Inflammatory macrophage treated with lipopolysaccharide for 4 hours (primary cell): ENCODE measurements at places on chromosomes 1 and 21.

- DNase-seq: no peak
Observed at GRCh38 chr21:26115305-26115704, 55.3 kb downstream of the APP start.

- no peak for DNase-seq
Observed at GRCh38 chr1:209692296-209692695, 12.3 kb upstream of the HSD11B1 start.

DNA sequence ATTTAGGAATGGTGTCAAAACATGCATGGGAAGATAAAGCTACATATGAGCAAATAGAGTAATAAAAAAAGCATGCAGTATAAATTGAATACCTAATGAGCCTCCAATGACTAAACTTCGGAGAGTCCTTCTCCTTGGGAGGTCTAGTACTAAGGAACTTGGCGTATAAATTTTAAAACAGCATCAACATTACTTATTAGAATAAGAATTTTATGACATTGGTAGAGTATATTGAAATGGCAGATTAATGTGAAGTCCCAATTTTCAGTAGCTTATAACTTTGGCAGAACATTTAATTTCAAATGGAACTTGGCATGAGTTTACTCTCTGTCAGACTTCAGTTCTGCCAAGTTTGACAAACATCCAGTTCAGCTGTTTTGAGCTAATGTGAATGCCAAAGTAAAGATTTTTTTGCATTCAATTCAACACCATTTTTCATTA is 104.7 kb upstream of the RGS18 start:
- no peak for DNase-seq

- peak; percentile 33 for DNase-seq
Observed at GRCh38 chr1:21904704-21905520, 32.2 kb downstream of the HSPG2 start.

DNA sequence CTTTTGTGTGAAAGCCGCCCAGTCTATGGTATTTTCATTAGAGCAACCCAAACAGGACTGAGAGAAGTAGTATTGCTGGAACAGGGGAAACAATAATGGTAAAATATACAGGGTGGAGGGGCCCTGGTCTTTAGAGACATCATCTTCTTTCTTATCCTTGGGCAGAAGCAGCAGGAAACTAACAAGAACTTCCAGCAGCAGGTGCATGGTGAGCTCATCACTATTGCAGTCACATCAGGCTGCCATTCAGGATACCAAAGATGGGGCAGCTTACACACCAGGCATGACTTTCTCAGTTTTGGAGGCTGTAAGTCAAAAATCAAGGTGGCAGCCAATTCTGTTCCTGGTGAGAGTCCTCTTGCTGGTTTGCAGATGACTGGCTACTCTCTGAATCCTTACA is 478.3 kb upstream of the RUNX1 start:
- no peak for DNase-seq

DNA sequence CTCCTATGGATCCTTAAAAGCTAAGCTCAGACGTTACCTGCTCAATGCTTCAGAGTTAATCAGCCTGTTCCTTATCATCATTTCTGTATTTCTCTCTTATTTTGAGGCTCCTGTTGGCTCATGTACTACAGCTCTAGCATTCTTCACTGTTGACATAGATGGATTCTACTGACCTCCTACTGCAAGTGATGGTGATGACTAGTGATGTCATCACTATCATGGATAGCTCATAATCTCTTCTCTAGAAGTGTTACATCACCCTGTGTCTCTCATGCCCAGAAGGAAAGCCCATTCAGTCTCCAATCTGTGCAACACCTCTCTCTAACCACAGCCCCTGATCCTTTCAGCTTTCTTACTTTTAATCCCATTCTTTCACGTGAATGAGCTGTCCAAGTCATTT is 168.2 kb upstream of the DPT start:
- no peak for DNase-seq

DNA sequence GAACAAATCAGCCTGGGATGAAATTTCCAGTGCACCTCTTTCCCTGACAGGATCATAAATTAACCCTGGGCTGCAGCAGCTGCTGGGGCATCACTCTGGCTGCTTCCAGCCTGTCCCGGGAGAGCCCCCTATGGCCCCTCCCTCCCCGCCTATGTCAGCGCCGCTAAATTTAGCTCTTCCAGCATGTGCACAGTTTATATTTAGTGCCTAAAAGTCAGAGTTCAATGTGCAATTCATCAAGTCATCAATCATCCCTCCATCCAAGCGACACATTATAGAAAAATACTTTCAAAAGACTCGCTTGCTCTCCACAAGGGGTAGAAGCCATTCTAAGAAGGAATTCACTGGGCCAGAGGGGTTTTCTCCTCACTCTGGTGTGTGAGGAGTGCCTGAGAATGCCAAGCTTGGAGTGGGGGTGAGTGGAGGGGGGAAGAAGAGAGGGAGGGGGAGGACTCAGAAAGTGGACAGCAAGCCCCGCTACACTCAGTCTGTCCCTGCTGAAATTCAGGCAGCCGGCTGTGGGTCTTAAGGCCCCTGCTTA is 37.4 kb downstream of the XCL1 start:
- no peak for DNase-seq

- no peak for DNase-seq
Observed at GRCh38 chr1:51133045-51133444, 31.0 kb downstream of the C1orf185 start.

DNA sequence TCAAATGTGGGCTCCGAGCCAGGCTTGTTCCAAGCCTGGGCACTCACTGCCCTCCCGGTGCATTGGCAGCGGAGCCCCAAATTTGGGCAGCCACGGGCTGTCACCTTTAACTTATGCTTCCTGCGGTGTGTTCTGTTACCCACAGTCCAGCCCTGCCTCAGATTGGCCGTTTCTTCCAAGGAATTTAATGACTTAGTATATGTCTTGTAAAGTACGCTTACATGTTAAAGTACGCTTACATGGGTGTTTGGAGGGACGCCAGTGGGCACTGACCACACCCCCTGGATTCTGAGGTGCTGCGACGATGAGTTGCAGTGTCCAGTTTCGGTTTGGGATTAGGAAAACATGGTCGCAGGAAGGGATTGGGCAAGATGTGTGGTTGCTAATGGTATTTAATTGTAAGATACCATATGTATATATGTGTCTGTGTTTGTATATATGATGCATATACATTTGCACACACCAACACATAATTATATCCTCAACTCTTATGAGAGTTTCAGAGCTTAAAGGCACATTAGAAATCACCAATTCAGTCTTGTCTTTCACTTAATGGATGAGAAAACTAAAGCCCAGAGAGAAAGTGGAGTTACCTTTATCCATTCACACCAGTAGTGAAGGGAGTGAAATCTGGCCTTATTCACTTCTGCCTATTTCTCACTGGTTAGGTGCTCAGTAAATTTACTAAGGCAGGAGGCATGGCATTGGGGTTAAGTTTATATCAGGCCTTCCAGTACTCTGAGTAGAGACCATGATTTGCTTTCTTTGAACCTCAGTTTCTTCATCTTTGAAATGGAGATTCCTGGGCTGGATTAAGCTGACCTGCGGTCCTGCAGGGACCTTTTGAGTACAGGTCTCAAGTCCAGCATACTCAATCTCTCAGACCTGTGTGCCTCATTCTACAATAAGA is 1.0 kb downstream of the SMYD2 start:
- DNase-seq: peak; percentile 72

- DNase-seq: no peak
Observed at GRCh38 chr1:177983482-177984135, 13.8 kb upstream of the SEC16B start.

DNA sequence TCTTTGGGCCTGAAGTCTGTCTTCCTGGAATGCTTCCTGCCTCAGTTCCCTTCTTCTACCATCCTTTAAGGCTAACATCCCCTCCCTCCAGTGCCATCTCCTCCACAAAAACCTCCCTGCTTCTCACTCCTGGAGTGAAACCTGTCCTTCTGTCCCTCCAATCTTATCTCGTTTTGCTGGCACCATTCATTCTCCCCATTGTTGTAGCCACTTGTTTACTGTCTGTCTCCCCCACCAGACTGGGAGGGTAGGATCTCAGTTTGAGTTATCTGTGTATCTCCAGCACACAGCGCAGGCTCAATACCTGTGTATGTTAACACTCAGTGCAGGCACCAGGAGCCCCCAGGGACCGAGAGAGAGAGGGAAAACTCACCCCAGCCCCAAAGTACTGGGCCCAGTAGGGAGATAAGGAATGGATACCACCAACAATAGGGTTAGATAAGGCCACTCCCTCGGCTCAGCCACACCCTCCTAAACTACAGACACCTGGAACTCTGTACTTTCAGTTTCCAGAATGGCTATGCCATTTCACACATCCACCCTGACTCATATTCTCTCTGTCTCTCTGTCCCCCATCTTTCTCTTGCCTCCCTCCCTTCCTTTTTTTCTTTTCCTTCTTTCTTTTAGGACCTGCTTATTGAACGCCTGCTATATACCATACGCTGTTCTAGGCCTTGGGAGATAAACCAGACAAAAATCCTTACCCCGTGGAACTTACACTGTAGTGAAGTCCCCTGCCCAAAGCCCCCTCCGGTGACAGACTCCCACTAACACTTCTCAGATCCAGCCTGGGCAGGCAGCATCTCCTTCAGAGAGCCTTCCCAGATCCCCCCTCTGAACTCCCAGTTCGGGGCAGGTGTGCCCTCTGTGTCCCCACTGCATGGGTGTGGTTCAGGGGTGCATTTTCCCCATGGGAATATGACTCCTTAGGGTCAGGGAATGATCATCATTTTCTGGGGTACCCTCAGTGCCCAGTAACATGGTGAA is 3.3 kb upstream of the SSBP3 start:
- peak; percentile 58 for DNase-seq

GRCh38 chr1:11521582-11522399 is 42.8 kb downstream of the DISP3 start:
- no peak for DNase-seq

- DNase-seq: no peak
Observed at GRCh38 chr1:207109004-207109403, 5.0 kb downstream of the C4BPA start.

DNA sequence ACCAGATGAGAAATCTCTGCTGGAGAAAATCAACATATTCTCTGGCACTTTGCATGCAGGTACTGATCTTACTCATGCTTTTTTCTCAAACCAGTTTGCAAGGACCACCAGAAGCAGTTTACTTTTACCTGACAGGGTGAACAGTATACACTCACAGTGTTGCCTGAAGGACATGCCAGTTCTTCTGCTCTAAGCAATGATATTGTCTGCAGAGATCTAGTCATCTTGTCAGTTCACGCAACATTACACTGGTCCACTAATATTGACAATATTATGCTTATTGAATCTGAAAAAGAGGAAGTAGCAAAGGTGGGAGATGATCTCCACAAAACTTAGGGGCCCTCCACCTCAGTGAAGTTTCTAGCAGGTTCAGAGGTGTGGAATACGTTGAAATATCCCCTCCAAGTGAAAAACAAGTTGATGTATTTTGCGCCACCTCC is 3.8 kb upstream of the S100B start:
- no peak for DNase-seq

- DNase-seq: no peak
Observed at GRCh38 chr1:158916085-158916484, 15.3 kb upstream of the PYHIN1 start.

GRCh38 chr1:92165389-92165788 is 52.3 kb upstream of the C1orf146 start:
- DNase-seq: no peak

GRCh38 chr21:43358940-43359822 is 67.8 kb downstream of the SIK1 start:
- no peak for DNase-seq

- DNase-seq: peak; percentile 82
Observed at GRCh38 chr21:36909901-36910561, 56.4 kb downstream of the HLCS start.

- no peak for DNase-seq
Observed at GRCh38 chr21:38997051-38997842, 186.0 kb downstream of the PSMG1 start.

GRCh38 chr1:44485229-44485933 is 80.3 kb downstream of the RNF220 start:
- peak; percentile 90 for DNase-seq

DNA sequence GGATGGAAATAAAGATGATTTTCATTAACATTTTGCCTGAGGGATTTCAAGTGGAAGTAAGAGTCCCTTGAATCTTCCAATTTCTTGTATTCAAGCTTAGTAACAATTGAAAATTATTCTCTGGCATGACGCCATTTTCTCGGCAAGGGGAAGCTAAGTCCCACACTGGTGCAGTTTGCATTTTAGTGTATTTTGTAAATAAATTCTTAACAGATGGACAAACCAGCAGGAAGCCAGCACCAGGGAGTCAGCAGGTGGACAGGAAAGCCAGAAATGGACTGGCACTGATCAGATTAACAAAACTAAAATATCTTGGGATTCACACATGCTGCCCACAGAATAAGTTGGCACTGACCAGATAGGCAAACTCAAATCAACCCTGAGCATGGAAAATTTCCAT is 311.3 kb downstream of the LRRIQ3 start:
- no peak for DNase-seq

- DNase-seq: no peak
Observed at GRCh38 chr21:42721341-42721824, 68.0 kb downstream of the PDE9A start.

- DNase-seq: no peak
Observed at GRCh38 chr1:46900401-46900800, 40.9 kb downstream of the CYP4A11 start.

- DNase-seq: peak; percentile 80
Observed at GRCh38 chr1:161013131-161013487, 7.8 kb downstream of the F11R start.

GRCh38 chr1:186643614-186644013 is 36.6 kb downstream of the PTGS2 start:
- peak; percentile 71 for DNase-seq

DNA sequence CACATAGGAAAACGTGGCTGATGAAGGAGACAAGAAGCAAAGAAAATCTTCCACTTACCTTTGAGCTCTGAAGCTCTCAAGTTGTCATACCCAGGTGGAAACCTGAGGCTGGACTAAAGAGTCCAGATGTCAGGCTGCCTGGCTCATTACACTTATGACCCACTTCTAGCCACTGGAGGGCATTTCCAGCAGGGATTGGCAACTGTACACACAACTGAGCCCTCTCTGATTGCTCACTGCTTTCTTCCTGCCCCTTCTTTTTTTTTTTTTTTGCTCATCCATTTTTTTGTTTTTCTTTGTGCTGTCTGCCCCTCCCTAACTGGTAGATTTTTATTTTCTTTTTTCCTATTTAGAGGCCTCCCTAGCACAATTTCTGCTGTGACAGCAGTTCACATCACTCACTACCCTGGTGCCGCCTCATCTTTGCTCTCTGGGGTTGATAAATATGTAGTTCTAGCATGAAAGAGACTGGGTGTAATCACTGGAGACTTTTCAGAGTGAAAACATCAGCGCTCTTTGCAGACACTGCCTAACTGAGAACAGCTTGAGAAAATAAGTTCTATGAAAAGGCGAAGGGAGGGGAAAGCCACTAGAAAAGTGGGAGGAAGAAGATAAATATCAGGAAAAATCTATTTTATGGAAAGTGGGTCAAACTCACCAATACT is 334.5 kb downstream of the NUF2 start:
- no peak for DNase-seq
